Occipital lobe (tissue), 3 donors: ENCODE measurements at places on chromosomes 6 and 20. TPM values are rescaled to one million over a fixed set of nuclear protein-coding genes. Genes with fewer than 3 reads are reported as not detected.

RGL2 gene
- total RNA-seq: 13.7 TPM

WFDC10B gene
- not detected for total RNA-seq

DNA sequence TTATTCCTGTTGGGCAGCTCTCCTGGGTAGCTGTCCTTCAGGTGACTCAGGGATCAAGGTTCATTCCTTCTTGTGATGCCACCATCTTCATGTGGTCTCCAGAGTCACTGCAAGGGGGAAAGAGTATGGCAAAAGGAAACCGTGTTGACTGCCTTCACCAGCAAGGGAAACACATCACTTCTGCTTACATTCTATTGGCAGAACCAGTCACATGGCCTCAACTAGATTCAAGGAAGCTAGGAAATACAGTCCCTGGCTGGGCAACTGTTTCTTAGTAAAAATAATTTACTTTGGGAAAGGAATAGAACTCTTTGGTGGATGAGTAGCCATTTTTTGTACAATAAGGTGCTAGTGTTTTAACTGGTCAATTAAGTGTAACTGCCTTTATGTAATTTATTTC, 5.3 kb downstream of the ANKRD6 start:
- no peak for DNase-seq

GRCh38 chr6:139927742-139928305, 553.4 kb upstream of the CITED2 start:
- no peak for DNase-seq

GRCh38 chr6:126539022-126539421, 199.1 kb downstream of the CENPW start:
- DNase-seq: no peak
